ENCODE measurements at places on chromosomes 6 and 20.

GRCh38 chr6:149334682-149335160 lies 17.2 kb downstream of the TAB2 start:
- DNase-seq: no peak

- no peak for DNase-seq
Measured at GRCh38 chr6:154394571-154394970, 38.0 kb upstream of the IPCEF1 start.

- DNase-seq: no peak
Measured at GRCh38 chr20:34124469-34125249, 12.6 kb upstream of the EIF2S2 start.

GRCh38 chr20:37042986-37043972 lies 52.5 kb downstream of the RBL1 start:
- DNase-seq: no peak

DNA sequence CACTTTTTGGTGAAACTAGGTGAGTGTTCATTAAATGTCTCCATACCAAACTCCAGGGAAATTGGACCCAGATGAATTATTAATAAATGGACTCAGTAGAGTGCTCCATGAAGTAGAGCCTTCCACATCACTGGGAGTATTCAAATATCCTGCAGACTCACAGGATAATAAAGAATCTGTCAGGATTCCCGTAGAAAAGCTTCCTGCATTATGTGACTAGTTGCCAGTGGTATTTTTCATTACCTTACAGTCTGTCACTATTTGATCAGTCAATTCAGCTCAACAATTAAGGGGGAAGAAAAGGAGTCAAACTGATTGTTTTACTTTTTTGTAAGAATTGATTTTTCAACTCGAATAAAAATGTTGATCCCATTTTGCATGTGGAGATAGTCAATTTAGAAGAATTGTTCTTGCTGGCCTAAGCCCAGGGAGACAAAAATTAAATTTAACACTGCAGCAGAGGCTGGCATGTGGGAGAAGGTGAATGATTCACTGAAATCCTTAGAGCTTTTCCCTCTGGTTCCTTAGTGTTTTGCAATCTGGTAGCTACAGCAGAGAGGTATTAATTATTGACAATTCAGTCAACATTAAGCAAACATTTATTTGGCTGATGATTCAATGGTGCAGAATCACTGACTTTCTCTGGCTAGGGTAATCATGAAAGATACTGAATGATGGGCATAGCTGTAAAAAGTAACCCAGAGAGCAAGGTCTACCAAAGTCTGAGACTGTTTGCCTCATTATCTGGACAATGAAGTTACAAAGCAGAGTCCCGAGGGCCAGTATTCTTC lies 442.4 kb downstream of the CD83 start:
- DNase-seq: no peak

DNA sequence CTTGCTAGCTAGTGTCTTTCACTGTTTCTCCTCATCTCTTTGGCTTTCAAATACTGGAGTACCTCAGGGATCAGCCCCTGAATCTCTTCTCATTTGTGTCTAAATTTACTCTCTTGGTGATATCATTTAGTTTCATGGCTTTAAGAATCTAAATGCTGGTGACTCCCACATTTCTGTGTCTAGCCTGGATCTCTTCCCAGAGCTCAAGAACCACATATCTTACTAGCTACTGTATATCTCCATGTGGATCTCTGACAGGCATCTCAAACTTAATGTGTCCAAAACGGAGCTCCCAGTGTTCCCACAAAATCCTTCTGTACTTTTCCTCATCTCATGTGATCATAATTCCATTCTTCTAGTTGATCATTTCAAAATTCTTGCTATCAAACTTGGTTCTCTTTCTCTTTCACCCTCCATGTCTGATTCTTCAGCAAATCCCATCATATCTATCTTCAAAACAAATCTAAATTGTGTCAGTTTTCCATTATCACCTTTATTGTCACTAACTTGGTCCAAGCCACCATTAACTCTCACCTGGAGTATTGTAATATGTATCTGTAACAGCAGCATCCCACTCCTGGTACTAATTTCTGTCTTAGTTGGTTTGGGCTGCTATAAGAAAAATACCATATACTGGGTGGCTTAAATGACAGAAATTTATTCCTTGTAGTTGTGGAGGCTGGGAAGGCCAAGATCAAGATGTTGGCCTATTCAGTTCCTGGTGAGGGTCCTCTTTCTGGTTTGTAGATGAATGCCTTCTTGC lies 45.9 kb downstream of the CCDC170 start:
- DNase-seq: no peak
